ENCODE measurements at places on chromosomes 2 and 18. TPM values are rescaled to one million over a fixed set of nuclear protein-coding genes. Genes with fewer than 3 reads are reported as not detected.

The PSMA8 gene
- not detected for total RNA-seq

- no peak for DNase-seq
Observed at GRCh38 chr2:101157272-101157671, 6.1 kb upstream of the TBC1D8 start.

GRCh38 chr2:101801496-101801895 lies 104.0 kb downstream of the MAP4K4 start:
- no peak for DNase-seq

DNA sequence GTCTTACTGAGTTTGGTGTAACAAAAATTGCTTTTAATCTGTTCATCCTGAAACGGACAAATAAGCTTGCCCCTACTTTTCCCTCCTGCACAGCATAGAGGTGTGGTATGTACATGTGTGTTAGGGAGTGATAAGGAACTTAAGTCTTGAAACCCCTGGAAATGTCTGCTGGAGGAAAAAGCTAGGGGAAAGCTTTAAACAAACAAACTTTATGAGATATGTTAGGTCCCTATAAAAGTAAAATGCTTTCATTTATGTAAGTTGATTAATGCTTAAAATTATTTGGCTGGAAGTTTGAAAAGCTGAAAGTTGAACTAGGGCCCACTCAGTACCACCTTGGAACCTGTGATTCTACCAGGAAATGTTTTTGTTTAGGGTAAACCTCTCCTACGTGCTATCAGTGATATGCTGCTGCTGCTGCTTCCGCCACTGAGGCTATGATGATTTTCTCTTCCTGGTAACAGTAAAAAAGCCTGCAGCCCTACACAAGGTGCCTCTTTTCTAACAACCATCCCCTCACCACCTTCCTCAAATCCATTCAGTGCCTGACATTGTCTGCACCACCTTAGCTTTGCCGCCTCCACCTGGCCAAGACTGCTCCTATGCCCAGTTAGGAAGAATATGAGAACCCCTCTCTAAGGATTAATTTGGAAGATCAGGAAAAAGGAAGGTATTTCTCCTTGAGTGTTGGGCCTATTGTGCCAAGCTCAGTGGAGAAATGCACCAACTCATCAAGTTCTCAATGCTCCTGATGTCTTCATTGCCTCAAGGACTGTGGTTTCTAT lies 2.5 kb upstream of the YES1 start:
- DNase-seq, result no peak

The DDX1 gene
- 62.3 TPM for total RNA-seq

DNA sequence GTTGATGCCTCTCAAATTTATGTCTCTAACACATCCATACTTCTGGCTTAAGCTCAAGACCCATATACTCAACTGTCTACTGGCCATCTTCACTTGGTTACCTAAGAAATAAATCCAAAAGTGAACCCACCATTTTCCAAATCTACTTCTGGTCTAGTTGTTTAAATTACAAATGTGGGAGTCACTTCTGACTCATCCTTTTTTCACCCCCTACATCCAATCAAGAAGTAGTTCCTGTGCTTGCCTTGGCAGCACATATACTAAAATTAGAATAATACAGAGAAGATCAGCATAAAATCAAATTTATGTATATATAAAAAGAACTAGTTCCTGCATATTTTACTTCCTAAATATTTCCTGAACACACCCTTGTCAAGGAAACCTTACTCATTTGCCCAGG lies 53.6 kb downstream of the STRN start:
- no peak for DNase-seq

The SPP2 gene
- not detected for total RNA-seq

The CYRIA gene
- 17.9 TPM for total RNA-seq

The FBLN7 gene
- 7.0 TPM for total RNA-seq

DNA sequence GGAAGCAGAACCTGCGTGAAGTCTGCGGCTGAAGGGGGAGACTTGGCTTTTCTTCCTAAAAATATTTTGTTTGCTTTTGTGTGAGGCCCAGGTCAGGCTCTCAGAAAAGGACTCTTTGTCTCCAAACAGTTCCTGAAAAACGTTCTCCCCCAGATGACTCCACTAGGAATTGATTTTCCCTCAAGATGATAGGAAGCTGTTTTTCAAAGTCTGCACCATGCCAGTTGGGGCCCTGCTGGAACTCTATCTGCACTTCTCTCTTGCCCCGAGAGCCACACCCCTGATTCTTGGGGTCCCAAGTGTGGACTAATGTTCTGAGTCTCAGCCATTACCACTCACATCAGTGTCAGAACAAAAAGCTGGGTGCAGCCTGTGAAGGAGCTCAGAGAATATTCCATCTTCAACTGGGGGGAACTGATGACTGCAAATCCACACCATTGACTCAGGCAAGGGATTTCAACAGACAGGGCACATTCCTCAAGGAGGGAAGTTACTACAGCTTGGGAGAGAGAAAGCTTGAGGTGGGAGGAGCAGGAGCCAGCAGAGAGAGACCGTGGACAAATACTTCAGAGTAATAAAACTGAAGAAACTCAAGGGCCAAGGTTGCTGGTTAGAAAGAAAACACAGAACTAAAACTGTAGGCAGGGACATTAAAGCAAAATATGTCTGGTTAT lies 768.3 kb downstream of the RNF144A start:
- DNase-seq, result no peak

DNA sequence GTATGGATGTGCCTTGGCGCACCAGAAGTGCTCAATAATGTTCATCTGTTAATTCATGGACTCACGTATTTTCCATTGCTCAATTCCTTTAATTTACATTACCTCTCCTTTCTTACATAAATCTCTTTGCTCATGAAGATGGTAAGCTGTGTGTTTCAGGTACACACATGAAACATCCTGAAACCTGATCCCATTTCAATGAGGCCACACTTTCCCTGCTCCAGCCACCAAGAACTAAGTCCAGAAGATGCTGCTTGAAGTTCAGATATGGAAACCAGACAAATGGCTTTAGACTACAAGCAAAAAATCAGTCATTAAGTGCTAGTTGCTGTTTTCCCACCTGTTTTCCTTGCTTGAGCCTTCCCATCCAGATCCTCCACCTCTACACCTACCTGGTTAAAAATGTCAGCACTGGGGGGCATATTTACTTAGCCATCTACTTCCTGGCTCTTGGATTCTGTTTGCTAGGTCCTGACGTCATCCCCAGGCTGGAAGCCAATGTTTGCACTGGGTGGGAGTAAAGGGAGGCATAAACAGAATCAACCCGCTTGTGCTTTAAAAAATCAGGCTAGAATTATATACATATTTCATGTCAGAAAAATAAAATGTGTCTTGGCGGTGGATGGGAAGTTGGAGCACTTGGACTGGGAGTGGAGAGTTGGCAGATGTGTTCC lies 309.7 kb downstream of the OSR1 start:
- DNase-seq, result peak; percentile 91

The PCARE gene
- total RNA-seq, result not detected

The RNF152 gene
- 14.8 TPM for total RNA-seq

DNA sequence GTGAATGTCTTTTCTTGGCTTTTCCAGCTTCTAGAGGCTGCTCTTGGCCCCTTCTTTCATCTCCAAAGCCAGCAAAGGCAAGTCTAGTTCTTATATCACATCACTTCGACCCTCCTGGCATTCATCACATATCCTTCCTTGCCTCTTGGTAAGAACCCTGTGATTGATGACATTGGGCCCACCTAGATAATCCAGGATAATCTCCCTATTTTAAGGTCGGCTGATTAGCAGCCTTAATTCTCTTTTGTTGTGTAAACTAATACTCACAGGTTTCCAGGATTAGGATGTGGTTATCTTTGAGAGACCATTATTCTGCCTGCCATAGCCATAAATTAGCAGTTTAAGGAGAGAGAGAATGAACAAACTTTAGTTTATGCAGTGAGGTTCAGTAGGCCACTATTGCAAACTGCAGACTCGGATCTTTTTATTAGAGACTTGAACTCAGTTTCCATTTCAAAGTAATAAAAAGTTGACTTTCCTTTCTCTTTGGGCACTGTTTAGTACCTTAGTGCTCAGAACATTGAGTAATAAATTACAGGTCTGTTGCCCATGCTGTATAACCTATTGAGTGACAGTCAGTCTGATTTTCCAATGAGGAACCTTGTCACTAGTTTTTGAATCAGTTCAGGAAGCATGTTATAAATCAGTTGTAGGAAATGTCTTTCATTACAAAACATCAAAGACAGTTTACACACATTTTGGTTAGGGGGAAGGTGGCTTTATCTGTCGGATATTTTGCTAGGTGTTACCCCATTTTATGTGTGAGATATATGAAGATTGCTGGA lies 4.5 kb downstream of the NDUFV2 start:
- DNase-seq, result no peak

The KCNG2 gene
- total RNA-seq, result 0.80 TPM

- no peak for DNase-seq
Observed at GRCh38 chr2:6657855-6658254, 207.9 kb downstream of the CMPK2 start.

DNA sequence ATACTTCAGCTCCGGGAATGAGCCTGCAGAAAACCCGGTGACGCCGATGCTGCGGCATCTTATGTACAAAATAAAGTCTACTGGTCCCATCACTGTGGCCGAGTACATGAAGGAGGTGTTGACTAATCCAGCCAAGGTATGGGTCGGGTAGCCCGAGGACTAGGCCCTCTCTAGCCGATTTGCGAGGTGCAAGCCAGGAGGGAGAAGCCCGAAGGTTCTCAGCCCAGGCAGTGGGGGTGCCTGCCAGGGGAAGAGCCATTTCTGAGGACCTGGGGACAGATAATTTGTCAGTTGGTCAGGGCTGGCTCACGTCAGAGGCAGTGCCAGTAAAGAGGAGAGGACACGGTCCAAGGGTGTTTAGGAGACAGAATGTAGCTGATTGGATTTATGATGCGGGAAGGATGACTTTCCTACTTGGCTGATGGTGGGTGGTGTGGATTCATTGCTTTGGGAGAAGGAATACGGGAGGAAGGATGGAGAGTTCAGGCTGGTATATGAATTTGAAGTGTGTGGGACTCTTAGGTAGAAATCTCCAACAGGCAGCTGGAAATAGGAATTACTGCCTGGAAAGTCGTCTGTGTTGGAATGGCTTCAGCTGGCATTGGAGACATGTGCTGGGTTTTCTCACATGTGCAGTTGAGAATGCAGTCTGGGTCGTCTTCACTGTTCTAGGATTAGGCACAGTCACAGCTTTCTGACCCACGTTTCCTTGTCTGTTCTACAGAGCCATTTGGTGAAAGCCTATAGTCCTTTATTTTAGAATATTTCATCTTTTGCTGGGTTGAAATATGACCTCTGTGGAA lies 874 bp downstream of the NDUFAF7 start:
- DNase-seq, result peak; percentile 18

The EVA1A gene
- 51.3 TPM for total RNA-seq

- DNase-seq, result no peak
Observed at GRCh38 chr2:26202981-26203490, 30.1 kb downstream of the GAREM2 start.

- DNase-seq, result peak; percentile 82
Observed at GRCh38 chr2:159613651-159614285, 2.6 kb downstream of the BAZ2B start.

The ANKAR gene
- total RNA-seq, result 39.2 TPM

GRCh38 chr18:22956226-22956625 lies 23.1 kb downstream of the RBBP8 start:
- DNase-seq, result no peak

The SERPINB11 gene
- total RNA-seq, result not detected

DNA sequence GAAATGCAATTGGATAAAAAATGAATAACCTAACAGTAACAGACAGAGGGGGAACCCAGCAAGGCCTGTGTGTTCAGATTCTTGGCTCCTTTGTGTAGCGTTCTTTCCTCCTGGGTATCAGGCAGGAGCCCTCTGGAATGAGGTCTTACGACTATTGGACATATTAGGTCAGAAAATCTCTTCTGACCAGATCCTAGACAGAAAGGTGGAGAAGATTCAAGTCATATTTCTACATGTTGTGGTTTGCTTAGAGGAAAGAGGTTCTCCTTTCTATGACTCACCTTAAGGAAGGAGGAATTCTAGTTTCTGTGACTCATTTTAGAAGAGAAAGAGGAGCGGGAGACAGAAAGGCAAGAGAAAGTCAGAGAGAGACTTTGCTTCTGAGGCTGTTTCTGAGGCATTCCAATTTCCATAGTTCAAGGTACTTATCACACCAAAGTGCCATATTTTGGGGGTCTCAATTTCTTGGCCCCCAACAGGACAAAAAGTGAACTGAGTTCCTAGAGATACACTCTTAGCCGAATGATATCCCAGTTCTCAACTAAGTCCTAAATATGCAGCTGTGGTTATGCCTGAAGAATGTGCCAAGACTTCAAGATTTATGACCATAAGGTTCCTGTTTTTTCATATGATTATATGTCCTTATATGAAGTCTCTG lies 618.6 kb downstream of the ZEB2 start:
- DNase-seq, result no peak

DNA sequence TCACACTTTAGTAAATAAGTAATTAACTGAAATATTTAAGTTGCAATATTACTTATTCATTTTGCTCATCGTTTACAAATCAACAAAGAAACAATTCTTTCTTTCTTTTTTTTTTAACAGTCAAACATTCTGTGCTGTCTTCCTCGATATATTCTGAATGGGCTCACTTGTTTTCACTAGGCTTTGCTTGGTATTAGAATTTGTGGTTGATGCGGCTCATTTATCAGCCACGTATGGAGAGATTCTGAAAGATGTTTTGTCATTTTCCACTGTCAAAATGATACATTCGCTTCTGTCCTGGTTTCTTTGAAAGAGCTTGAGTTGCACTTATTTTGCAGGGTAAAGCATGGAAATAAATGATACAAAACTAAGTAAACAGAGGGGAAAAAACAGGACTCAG lies 323.7 kb downstream of the LRRTM1 start:
- no peak for DNase-seq

- DNase-seq, result peak; percentile 80
Observed at GRCh38 chr18:76518123-76518859, 23.2 kb upstream of the ZNF516 start.

DNA sequence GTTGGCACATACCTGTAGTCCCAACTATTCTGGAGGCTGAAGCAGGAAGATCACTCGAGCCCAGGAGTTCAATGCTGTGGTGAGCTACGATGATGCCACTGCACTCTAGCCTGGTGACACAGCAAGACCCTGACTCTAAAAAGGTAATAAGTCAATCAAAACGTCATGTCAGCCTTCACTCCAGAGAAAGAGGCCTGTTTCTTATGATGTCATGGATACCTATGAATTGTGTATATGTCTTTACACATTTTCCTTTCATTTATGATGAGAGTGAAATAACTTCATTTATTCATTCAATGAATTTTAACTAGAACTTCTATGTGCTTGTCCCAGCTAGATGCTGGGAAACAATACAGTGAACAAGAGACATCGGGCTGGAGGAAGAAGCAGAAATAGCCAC lies 25.0 kb upstream of the ID2 start:
- no peak for DNase-seq

GRCh38 chr2:102286041-102286440 lies 25.3 kb upstream of the IL1RL1 start:
- DNase-seq, result no peak

- no peak for DNase-seq
Observed at GRCh38 chr2:212097001-212097400, 441.6 kb downstream of the ERBB4 start.

- DNase-seq, result no peak
Observed at GRCh38 chr2:23587341-23587880, 202.4 kb downstream of the KLHL29 start.

The MYCN gene
- 5.2 TPM for total RNA-seq
